ENCODE measurements at places on chromosomes 2 and 18.
A peak's percentile ranks its signal among the peaks of the same experiment; 100 is the strongest.

GRCh38 chr2:183901931-183902330 is 696.4 kb upstream of the ZNF804A start:
- no peaks in the 10 kb centered on the region for H3K4me1 ChIP-seq
- DNase-seq, result no peak
- H3K4me3 ChIP-seq, result no peak overlapping the region
- no peaks in the 10 kb centered on the region for H3K36me3 ChIP-seq
- H3K27ac ChIP-seq, result no peak overlapping the region

- peaks cover 96% of the 10 kb centered on the region for H3K4me1 ChIP-seq
- peak overlapping the region; percentile 95 for H3K27ac ChIP-seq
- H3K36me3 ChIP-seq, result no peaks in the 10 kb centered on the region
These were observed 24.0 kb downstream of the BIN1 start for GRCh38 chr2:127082974-127083373.

GRCh38 chr2:127632592-127633489 is 13.1 kb upstream of the GPR17 start:
- DNase-seq, result no peak
- peaks cover 24% of the 10 kb centered on the region for H3K4me1 ChIP-seq
- no peaks in the 10 kb centered on the region for H3K36me3 ChIP-seq
- H3K4me3 ChIP-seq, result no peak overlapping the region

DNA sequence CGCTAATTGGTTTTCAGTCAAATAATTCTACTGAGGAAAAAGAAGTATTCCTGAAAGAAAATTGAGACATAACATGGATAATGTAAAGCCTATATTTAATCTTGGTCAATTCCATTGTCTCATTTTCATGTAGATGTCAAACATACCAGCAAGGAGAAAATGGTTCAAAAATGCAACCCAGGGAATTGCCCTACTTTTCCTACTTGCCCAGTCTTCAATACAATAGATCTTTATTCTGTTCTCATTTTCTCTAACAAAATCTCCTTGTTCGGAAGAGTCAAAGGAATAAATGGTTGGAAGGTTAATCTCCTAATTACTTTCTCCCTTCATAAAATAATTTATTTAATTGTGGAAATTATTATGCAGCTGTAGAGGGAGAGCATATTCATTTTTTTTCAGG is 896.1 kb downstream of the NRXN1 start:
- DNase-seq, result no peak
- no peaks in the 10 kb centered on the region for H3K36me3 ChIP-seq
- H3K27ac ChIP-seq, result no peak overlapping the region

GRCh38 chr2:234406085-234406484 is 90.8 kb downstream of the ARL4C start:
- H3K27me3 ChIP-seq, result no peaks in the 10 kb centered on the region
- H3K4me1 ChIP-seq, result no peaks in the 10 kb centered on the region
- DNase-seq, result no peak
- no peak overlapping the region for H3K4me3 ChIP-seq

All from vagina (tissue), 2 donors.